ENCODE measurements at places on chromosomes 1 and 21.

DNA sequence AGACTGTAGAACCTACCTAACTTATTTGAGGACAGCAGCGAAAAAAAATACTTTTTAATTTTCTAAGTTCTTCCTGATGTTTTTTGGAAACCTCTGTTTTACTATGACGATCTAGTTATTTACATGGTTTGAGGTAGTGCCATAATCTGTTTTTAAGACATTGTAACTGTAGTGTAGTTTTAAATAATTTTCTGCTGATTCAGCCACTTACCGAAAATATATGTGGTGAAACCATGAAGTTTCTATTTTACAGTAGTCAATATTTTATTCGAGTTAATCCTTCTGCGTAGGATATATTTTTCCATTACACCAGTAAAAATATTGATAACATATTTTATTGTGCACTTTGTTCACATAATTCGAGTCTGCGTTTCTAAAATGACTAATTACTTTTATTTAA, 121.7 kb upstream of the RRP15 start:
- no peak for DNase-seq

DNA sequence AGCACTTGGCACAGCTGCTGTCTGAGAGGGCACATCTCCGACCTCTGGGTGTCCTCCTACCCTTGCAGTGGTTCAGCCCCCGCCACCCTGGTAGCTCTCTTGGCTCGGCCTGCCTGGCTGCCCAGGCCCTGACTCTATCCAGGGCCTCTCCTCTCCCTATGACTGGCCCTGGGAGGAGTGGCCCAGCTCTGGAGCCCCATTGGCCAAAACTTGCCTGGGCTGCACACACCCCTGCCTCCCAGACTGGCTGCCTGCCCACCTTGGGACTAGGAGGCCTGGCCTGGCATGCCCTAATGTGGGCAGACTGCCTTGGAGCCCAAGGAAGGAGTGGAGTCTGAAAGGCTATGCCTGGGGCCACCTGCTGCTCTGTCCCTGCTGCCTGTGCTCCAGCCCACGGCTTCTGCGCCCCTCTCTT, 33.6 kb downstream of the ACOT11 start:
- no peak for DNase-seq

- DNase-seq, result no peak
These were observed 2.8 kb downstream of the FOXD2 start for GRCh38 chr1:47440599-47441081.

DNA sequence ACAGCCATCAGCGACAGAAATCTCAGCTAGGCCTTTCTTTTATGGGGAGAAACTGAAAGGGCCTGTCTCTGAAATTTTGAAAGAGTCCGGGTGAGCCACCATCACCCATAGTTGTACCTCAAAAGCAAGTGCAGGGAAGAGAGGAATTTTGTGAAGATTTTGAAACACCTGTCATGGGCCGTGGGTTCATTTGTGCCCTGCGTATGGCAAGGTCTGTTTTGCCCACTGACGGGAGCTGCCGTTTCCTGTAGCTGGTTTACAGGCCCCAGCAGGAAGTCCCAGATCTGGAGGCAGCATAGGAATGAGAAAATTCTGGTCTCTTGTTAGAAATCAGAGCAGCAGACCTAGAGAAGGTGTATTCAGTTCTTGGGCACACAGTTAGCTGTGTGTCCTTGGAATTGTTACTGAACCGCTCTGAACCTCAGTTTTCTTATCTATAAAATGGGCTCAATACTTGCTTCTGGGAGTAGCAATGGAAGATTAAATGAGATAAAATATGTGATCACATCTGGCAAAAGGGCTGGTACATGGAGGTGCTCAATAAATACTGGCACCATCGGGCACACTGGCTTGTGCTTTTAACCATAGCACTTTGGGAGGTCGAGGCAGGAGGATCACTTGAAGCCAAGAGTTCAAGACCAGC, 52.5 kb downstream of the MAN1C1 start:
- DNase-seq, result no peak

- no peak for DNase-seq
These were observed 324.2 kb downstream of the HLX start for GRCh38 chr1:221203224-221204054.

- DNase-seq, result no peak
These were observed 35.1 kb downstream of the FRRS1 start for GRCh38 chr1:99731384-99731783.

DNA sequence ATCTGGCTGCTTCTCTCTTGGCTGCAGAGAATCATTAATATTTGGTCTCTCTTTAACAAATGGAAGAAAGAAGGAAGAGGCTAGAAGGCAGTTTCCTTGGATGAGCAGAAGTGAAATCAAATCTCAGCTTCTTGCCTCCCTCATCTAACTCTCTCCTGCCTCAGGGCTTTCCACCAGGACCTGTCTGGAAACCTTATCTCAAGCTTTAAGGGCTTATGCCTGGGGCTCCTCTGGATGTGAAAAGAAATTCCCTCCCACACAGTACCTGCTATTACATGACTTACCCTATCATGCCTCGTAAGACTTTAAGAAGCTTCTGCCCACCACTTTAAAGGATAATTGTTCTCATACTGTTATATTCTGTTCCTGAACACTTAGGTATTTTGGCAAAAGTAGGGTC, 8.9 kb downstream of the VTCN1 start:
- DNase-seq, result no peak

- no peak for DNase-seq
These were observed 498.1 kb downstream of the LMO4 start for GRCh38 chr1:87826681-87827251.

DNA sequence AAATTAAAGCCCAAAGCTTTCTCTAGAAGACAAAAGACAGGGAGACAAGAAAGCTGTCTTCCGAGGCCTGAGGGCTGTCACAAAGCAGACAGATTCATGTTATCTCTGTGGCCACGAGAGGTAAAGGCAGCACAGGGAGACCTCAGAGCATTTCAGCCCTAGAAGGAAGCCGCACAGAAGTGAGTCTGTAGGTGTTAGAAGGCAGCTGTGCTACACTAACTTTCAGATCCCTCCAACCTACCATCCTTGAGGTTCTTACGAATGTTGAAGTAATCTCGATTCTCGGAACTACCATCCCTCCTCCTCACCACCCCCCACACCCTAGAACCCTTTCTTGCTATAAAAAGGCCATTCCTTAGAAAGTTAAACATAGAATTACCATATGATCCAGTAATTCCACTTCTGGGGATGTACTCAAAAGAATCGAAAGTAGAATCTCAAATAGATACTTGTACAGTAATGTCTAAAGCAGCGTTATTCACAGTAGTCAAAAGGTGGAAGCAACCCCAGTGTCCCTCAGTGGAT, 21.5 kb upstream of the LYST start:
- DNase-seq, result no peak

All from NCI-H1417 treated with DMSO at 0.1 percent for 48 hours (cell line).